ENCODE measurements at places on chromosomes 1 and 21.
A peak's percentile ranks its signal among the peaks of the same experiment; 100 is the strongest.

DNA sequence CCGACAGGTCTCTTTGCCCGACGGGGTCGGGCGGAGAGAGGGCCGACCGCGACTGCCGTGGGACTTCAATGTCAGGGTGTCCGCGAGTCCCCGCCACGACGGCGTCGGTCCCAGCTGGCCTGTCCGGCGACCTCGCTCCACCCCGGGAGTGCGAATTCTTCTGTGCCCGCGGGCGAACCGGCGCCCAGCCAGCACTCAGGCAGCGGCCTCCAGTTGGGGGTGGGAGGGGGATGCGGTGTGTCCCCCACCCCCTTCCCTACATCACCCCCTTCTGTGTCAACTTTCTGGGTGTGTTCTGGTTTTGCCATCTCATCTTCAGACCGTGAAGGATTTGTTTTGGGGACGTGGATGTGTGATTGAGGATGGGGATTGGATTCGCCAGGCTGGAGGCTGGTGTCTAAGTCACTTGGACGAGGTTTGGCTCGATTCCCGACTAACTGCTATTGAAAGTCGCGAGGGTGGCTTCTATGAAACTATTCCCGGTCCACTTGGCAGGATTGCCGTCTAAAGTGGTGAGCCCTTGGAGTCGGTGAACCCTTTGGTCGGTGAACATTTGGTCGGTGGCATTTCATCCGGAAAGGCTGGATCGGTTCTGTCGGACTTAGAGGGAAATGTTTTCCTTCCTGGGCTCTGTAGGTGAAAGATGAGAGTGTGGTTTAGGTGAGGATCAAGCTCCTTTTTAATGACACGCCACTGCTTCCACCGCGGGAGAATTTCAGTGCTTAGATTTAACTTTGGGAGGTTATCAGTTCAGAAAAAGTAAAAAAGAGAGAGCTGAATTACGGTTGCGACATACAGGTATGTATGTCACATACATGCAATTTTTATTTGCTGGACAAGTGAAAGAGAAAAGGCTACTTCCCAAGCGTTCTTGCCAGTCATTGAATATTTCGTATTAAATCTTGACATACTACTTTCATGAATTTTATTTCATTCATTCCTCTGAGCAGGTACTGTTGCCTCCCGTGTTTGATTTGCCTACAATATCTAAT, 771 bp downstream of the ABCD3 start:
- peak; percentile 62 for DNase-seq

DNA sequence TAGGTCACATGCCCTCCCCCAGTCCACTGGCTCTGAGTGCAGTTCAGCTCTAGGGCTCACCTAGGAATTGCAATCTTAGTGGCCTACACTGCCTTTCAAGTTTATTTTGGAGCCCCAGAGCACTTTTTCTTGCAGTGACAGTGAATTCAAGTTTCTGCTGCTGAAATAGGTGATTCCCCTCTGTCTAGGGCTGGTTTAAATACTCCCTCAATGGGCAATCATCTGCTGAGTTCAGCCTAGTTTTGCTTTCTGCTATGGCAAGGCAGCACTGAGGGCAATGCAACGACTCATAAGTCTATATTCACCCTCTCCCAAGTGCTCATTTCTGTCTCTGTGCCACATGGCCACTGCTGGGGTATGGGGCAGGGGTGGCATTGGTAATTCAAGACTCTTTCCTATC, 472.6 kb upstream of the RGS18 start:
- DNase-seq, result no peak

DNA sequence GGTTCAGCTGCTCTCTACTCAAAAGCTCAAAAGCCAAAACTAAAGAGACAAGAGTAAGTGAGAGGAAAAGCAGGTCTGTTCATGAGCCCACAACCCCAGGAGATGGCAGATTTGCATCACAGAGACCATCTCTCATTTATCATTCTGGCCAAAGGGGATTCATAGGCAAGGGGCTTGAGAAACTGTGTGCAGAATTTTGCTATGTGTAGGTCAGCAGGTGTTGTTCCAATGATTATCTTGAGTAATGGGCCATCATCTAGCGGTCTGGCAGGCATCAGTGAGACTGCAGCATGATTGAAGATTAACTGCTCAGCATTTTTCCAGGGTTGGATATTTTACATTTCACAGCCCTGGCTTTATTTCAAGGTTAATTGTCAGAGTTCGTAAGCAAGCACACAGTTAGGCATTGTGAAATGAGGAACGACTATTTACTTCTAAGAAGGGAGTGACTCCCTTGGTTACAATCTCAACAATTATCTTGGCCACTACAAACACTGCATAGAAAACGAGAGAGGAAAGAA, 1204.6 kb upstream of the TMPRSS15 start:
- no peak for DNase-seq

DNA sequence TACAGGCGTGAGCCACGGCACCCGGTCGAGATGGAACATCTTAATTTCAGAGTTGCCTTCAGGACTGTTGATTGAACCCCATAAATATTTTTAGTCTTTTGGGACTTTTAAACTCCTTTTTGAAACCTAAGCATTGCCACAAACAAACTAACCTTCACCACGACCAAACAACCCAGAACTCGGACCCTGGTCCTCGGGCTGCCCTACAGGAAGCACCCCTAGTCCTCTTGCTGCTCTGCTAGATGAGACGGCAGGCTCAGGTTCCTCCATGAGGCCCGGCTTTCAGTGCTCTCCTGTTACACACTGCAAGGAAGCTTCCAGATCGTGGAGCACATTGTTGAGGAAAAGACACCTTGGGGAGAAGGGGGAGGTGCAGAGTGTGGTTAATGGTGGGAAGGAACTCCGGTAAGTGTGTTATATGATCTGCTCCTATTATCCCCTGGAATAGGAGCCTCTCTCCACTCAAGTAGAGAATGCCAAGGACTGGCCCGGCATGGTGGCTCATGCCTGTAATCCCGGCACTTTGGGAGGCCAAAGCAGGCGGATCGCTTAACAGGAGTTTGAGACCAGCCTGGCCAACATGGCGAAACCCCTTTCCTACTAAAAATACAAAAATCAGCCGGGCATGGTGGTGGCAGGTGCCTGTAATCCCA, 5.7 kb downstream of the EPHX1 start:
- no peak for DNase-seq

DNA sequence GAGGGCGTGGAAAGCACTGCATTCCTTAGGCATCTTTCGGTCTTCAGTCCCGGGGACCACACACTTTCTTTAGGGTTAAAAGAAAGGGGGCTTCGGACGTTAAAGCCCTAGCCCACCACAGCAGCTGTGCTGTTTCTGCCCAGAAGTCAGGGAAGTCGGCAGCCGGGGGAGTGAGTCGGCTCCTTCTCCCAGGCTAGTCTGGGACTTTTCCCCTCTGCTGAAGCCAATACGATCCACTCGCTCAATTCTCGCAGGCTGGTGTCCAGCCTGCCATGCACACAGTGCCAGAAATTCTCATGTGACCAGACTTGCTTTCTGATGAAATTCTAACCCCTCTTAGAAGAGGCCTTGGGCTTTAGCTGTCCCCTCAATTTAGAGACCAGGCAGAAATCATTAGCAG, 67.7 kb downstream of the BCAR3 start:
- DNase-seq, result no peak

DNA sequence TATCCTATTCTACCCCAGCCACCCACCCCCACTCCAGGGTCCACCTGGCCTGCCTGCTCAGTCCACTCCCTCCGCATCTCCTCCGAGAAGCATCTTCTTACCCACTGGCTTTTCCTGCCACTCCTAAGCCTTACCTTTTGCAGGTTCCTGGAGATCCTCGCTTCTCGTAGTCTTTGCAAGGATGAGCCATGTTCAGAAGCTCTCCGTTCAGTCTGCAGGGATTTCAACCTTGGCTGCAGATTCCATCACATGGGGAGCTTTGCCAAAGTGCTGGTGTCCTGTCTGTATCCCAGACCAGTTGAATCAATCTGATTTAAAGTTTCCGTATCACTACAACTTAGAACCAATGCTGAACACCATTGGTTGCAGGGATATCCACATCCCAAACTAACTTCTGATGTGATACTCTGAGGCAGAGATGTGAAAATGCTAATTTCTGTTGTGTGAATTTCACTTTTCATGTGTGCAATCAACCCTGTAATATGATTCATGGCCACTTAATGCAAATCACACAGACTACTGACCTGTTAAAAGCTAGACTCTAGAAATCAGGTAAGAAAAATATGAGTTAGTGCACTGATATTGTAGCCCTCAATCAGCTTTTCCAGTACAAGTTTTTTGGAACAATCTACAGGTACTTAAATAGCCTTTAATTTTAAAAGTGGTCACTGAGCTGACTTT, 61.9 kb downstream of the CAPN2 start:
- DNase-seq, result no peak

DNA sequence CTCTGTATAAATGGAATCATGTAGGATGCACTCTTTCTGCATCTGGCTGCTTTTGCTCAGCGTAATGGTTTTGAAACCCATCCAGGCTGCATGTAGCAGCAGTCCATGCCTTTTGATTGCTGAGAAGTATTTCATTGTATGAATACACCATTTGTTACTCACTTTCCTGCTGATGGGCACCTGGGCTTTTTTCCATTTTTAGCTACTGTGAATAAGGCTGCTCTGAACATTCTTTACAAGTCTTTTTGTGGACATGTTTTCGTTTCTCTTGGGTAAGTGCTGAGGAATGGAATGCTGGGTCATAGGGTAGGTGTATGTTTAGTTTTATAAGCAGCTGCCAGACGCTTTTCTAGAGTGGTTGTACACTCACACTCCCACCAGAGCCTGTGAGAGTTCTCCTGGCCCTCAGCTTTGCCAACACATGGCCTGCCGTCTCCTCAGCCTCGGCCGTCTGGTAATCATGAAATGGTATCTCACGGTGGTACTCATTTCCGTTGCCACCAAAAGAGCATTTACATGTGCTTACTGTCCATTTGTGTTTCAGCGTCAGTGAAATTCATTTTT, 22.7 kb downstream of the SLX9 start:
- DNase-seq, result no peak

DNA sequence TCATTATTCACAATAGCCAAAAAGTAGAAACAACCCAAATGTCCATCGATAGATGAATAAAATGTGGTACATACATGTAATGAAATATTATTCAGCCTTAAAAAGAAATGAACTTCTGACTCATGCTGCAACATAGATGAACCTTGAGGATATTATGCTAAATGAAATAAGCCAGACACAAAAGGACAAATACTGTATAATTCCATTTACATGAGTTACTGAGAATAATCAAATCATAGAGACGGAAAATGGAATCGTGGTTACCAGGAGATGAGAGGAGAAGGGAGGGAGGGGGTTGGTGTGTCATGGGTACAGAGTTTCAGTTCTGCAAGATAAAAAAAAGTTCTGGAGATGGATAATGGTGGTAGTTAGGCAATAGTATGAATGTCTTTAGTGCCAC, 184.1 kb downstream of the PSMG1 start:
- DNase-seq, result no peak

Measured in NCI-H1105 (cell line).